ENCODE measurements at places on chromosomes 11 and 22. TPM values are rescaled to one million over a fixed set of nuclear protein-coding genes. Genes with fewer than 3 reads are reported as not detected.

DNA sequence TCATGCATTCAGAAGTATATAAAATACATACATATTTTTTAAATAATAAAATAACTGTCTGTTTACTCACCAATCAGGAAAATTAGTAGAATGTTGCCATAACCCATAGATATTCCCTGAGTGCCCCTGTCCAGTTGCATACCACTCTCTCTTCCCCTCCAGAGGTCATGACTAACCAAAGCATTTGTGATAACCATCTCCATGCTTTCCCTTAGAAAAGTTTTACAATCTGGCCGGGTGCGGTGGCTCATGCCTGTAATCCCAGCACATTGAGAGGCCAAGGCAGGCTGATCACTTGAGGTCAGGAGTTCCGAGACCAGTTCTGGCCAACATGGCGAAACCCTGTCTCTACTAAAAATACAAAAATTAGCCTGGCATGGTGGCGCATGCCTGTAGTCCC is 33.2 kb upstream of the LDHA start:
- no peak for DNase-seq

SCGB1A1 gene
- not detected for total RNA-seq

GRCh38 chr22:29846290-29846689 is 8.2 kb upstream of the ASCC2 start:
- no peak for DNase-seq

OR10D3 gene
- total RNA-seq: not detected

GRCh38 chr11:64626637-64627036 is 35.6 kb downstream of the SLC22A12 start:
- DNase-seq: no peak

GRCh38 chr11:15113381-15113780 is 1.3 kb upstream of the INSC start:
- DNase-seq: no peak

DNA sequence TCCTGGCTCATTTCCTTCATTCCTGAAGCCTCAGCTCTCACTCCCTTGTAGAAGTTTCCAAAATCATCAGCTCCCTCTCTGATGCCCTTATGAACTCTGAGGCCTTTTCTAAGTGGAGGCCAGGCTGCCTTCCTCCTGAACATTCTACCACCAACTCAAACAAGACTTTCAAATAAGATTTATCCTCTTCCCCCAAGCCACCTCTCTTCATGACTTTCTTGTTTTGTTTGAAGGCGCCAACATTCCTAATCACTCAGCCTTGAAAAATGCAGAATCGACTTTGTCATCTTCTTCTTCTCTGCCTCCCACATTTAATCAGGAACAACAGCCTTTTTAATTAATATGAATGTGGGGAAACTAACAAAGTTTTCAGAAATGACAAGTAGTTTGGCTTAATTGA is 927.9 kb downstream of the OPCML start:
- no peak for DNase-seq

- DNase-seq: peak; percentile 64
These were observed 2.4 kb downstream of the MAPK11 start for GRCh38 chr22:50267591-50268390.

GRCh38 chr11:68659158-68659921 is 25.0 kb upstream of the GAL start:
- peak; percentile 85 for DNase-seq

- no peak for DNase-seq
These were observed 76.2 kb upstream of the OPCML start for GRCh38 chr11:133608496-133608895.

C11orf52 gene
- total RNA-seq: 40.5 TPM

DNA sequence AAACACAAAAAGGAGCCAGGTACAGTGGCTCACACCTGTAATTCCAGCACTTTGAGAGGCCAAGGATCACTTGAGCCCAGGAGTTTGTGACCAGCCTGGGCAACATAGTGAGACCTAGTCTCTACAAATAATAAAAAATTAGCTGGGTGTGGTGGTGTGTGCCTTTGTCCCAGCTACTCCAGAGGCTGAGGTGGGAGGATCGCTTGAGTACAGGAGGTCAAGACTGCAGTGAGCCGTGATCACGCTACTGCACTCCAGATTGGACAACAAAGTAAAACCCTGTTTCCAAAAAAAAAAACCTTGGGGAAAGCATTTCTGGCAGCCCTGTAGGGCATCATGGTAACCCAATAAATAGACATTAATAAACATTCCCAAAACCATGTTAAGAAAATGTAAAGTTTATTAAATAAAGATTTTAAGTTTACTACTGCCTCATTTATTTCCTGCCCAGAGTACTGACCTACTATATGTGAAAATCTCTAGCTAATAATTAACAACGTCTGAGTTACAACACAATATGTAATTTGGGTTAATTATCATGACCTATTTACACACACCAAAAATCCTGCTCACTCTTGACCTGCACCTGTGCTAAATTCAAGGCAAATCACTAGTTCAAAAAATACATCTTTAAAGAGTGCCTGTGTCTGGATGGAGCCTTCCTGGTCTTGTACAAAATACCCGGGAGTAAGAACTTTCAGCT is 8.4 kb downstream of the EEF1G start:
- no peak for DNase-seq

DNA sequence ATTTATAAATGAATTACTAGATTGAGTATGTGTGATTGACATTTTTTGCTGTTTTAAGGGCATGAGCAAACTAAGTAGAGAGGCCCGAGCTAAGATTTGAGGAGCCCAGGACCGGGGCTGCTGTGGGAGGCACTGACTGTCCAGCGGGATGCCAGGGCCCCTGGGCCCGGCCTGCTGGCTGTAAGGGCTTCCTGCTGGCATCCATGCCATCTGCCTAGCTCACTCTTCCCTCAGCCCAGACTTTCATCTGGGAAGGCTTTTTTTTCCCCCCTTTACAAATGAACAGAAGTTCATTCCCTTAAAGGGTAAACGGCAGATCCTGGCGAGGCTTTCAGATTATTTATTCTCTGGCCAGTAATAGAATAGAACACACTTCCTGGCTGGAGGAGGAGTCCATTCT is 16.0 kb upstream of the TP53I11 start:
- DNase-seq: no peak

DNA sequence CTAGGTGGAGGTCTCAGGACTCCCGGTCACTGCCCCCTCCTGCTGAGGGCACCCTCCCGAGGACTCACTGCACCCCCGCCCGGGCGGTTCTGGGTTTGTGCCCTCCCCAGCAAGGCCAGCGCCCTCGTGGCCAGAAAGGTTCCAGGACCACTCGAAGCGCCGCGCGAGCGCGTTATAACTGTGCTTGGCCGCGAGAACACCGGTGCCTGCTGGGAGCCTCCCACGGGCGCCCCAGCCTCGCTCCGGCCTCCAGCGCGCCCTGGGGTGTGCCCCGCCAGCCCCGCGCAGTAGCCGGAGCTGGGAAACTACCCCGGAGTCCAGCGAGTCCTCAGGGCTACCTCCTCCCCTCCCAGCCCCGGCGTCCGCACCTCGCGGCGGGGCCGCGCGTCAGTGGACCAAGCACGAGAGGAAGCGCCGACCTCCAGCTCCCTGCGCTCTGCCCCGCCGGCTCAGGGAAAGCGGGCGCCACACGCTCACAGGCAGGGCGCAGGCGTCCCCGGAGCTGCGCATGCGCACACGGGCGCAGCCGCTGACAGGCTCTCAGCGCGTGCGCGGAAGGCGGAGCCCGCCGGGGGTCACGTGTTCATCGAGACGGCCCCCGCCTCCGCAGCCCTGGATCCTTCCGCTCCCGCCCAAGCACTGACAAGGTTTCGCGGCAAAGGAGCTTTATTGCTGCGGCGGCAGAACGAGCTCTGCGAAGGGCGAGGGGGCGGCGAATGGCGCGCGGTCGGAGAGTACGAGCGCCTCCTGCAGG is at the start of gene SCO2:
Gene SCO2, minus strand, starts transcription at position 495 of the 754 bp plus-strand sequence. CDS start 1,187 bp downstream, outside the sequence.
- DNase-seq: peak; percentile 94

DNA sequence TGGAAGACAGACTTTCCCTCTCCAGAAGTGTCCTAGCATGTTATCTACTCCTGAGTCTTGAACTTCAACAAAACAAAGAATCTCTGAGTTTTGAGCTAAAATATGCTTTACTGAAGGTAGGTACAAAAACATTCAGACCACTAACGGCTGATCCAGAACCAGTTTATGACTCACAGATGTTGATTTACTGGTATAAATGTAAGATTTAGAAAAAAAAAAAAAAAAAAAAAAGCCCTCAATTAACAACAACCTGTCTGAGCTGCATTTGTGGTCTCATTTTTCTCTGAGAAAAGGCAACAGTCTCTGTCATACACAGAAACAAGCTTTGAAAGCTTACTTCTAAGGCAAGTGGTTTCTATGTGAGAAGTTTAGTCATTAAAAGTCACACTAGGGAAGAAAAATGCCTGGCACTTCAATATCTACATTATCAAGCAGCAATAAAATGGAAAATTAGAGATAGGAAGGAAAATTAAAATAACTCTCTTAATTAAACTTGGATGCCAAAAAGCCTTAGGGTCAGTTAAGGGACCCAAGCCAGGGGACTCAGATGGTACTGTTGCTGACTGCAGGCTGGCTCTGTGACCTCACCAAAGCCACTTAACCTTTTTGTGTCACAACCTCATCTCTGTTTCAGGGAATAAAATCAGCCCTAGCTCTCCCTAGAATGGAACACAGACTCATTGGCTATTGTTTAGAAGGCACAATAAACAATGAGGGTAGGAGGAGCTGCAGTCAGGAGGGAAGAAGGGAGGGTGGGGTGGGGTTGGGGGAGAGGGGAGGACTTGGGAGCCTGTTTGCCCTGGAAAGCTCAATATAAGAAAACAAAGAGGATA is 61.7 kb downstream of the ETS1 start:
- DNase-seq: no peak

LARGE1 gene
- total RNA-seq: 26.1 TPM

RNF214 gene
- total RNA-seq: 13.3 TPM

Data from breast epithelium (tissue), 4 donors.